Kasumi-1 (cell line): ENCODE measurements at places on chromosomes 4 and X.

- DNase-seq = no peak
These were observed 56.0 kb upstream of the RELL1 start for GRCh38 chr4:37742149-37742548.

DNA sequence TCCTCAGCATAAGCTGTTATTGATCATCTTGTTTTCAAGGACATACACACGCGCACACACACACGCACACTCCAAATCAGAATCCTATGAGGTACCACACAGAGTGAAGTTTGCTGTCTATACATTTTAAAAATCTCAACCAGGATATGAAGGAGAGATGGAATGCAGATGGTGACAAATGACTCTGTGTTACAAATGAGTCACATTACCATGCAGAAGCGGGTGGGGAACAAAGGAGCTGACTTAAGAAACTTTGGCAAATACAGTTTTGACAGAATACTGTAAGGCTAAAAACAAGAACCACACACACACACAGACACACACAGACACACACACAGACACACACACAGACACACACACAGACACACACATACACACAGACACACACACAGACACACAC, 81.7 kb downstream of the RELL1 start:
- DNase-seq = no peak

DNA sequence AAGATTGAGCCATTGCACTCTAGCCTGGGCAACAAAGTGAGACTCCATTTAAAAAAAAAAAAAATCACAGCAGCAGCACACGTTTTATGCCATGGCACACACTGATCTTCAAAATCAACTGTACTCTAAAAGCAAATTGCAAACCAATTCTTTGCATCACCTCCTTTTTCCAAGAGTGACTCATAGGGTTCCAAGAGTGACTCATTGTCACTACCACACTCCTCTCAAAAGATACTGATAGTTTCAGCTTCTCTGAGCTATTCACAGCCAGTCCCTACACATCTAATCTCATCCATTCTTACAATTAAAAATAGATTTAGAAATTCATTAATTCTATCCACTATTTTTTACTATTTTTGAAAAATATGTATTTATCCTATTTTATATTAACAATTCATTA, 1494.9 kb upstream of the AGA start:
- no peak for DNase-seq

- DNase-seq = no peak
These were observed 12.7 kb downstream of the DRP2 start for GRCh38 chrX:101232316-101232715.

DNA sequence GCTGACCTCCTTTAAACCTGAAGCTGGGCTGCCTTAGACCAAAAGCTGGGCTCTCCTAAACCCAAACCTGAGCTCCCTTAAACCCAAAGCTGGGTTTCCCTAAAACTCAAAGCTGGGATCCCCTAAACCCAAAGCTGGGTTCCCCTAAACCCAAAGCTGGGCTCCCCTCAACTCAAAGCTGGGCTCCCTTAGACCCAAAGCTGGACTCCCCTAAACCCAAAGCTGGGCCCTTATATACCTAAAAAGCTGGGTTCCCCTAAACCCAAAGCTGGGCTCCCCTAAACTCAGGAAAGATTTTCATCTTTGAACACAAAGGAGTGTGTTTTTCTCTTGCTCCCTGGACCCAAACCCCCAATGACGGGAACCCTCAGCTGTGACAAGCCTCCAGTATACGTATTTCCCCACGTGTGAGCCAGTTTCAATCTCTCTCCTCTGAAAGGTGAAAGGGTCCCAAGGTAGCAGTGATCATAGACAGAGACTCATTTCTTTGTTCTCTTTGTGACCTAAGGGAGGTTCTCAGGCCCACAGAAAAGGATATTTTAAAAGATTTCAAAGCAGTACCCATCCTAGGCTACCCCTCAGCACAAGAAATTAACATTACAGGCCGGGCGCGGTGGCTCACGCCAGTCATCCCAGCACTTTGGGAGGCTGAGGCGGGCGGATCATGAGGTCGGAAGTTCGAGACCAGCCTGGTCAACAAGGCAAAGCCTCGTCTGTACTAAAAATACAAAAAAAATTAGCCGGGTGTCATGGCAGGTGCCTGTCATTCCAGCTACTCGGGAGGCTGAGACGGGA, 31.3 kb upstream of the ASMTL start:
- no peak for DNase-seq

- DNase-seq = no peak
These were observed 60.9 kb downstream of the AASDH start for GRCh38 chr4:56326363-56326762.

DNA sequence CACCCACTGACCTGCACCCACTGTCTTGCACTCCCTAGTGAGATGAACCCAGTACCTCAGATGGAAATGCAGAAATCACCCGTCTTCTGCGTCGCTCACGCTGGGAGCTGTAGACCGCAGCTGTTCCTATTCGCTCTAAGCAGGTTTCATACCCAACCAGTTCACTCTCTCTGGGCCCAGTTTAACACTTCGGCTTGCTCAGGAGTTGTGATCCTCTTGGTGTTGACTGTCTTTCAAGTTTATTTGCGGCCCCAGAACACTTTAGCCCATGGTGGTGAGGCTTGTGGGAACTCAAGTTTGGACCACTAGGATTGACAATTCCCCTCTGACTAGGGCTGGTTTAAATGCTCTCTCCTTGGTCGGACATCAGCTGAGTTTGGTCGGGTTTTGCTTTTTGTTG, 147.0 kb downstream of the DACH2 start:
- no peak for DNase-seq

GRCh38 chrX:51878056-51878455, 15.4 kb upstream of the MAGED1 start:
- DNase-seq = no peak

GRCh38 chr4:77074381-77074831, 1.4 kb downstream of the CCNI start:
- no peak for DNase-seq

DNA sequence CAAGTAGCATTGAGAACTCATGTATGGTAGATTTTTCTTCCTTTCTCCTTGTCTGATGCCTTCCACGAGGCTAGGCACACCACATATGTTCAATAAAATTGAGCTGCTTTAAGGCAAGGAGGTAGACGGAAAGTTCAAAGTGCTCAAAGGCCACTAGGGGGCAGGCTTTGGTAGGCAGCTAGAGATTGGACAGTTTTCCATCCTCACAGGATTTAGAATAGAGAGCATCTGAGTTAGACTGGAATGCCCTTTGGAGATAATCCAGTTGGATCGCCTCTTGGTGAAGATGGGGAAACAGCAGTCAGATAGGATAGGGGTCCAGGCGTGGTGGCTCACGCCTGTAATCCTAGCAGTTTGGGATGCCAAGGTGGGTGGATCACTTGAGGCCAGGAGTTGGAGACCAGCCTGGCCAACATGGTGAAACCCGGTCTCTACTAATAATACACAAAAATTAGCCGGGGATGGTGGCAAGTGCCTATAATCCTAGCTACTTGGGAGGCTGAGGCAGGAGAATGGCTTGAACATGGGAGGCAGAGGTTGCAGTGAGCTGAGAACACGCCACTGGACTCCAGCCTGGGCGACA, 30.4 kb downstream of the ELF4 start:
- peak; percentile 74 for DNase-seq

GRCh38 chrX:149185087-149185486, 320.0 kb downstream of the IDS start:
- no peak for DNase-seq

GRCh38 chr4:8030121-8030781, 90.6 kb upstream of the AFAP1 start:
- no peak for DNase-seq

- no peak for DNase-seq
These were observed 55.6 kb downstream of the SPATA18 start for GRCh38 chr4:52106660-52107059.

DNA sequence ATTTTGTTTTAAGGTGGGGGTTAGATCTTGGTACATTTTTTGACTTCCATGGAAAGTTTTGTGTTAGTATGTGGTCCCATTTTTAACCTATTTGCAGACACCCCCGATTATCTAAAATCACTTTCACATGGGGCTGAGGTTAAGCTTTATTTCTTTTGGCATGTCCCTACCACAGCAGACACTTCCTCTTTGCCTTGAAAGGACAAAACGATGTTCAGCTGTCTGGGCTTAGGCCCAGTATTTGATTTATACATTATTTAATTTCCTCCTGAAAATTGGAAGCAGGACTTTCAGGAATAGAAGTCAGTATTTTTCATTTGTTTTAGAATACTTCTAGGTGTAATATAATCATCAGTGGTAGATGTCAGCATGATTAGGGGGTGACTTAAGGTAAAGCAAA, 112.4 kb upstream of the SPRY1 start:
- peak; percentile 41 for DNase-seq

- DNase-seq = no peak
These were observed at the start of gene RUFY3 for GRCh38 chr4:70721747-70722146. RUFY3 (plus strand) TSS chr4:70721964; CDS start chr4:70722574, 610 bp downstream.

DNA sequence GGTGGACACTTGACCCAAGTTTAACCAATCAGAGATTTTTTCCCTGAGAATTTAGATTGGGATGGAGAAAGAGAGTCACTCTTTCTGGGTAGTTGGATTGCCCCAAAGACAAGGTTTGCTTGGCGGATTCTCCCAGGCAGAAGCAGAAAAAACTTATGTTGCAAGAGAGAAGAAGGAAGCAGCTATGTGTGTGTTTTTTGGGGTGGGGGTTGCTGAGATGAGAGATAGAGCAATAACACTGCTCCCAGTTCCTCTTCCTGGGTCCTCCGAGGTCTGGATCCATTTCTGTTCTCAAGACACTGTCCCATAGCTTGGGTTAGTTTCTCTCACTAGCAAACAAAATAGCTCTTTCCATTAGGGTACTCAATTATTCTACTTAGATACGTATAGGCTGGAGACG, 222.1 kb downstream of the STIM2 start:
- peak; percentile 55 for DNase-seq

- peak; percentile 47 for DNase-seq
These were observed 73.6 kb upstream of the RBMX start for GRCh38 chrX:136953867-136954787.

DNA sequence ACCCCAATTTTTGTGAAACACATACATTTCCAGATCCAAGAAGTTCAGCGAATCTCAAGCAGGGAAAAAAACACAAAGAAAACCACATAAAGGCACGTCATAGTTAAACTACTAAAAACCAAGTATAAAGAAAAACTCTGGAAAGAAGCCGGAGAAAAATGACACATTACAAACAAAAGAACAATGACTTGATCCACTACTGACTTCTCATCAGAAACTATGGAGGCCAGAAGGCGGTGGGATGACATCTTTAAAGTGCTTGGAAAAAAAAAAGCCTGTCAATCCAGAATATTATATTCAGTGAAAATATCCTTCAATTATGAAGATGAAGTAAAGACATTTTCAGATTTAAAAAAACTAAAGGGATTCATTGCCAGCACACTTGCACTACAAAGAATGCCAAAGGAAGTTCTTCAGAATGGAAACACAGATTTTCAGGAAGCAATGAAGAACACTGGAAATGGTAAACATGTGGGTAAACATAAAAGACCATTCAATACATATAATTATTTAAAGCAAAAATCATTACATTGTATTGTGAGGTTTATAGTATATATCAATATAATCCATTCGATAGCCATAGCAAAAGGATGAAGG, 32.6 kb upstream of the PPP2R2C start:
- peak; percentile 8 for DNase-seq

GRCh38 chr4:13851085-13851940, 223.8 kb upstream of the BOD1L1 start:
- no peak for DNase-seq

DNA sequence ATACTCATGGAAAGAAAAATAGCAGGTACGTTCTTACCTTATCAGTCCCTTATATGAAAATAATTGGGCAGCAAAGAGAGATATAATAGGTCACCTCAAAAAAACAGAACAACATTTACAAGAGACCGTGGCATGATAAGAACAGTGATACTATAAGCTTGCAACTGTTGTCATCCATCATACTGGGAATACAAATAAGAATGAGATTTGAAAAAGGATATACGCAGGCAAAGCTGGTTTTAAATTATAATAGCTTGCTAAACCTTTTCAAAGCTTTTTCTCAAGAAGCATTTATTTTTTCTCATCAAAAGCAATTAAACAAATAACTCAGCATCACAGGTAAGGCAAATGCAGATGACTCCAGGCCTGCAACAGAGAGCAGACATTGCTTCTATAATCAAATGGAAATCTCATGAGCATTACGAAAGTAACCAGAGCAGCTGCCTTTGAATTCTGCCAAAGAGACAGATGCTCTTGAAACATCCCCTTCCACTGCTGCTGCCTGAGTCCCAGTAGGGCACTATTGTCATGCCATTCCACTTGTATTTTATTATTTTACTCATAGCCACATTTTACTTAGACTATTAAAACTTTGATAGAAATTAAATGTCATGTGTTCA, 620.6 kb upstream of the GNPDA2 start:
- no peak for DNase-seq

DNA sequence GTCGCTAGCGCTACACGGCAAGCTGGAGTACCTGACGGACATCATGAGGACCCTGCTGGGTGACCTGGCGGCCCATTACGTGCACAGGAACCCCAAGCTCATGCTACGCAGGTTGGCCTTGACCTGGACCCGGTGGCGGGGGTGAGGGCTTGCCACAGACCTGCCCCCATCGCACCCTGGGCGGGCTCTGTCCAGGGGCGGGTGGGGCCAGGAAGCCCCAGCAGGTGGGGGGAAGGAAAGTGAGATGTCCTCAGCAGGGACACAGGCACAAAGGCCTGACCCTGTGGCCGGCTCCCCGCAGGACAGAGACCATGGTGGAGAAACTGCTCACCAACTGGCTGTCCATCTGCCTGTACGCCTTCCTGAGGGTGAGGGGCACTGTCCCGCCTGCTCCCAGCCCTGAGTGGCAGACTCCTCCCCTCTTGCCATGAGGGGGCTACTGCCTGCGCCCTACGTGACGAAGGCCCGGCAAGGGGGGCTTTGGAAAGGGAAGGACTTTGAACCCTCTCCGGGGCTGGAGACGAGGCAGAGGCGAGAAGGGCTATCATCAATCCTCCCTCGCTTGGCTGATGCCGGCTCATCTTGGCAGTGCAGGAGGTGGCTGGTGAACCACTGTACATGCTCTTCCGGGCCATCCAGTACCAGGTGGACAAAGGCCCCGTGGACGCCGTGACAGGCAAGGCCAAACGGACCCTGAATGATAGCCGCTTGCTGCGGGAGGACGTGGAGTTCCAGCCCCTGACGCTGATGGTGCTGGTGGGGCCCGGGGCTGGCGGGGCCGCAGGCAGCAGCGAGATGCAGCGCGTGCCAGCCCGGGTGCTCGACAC, 5.3 kb upstream of the SRPK3 start:
- DNase-seq = no peak

DNA sequence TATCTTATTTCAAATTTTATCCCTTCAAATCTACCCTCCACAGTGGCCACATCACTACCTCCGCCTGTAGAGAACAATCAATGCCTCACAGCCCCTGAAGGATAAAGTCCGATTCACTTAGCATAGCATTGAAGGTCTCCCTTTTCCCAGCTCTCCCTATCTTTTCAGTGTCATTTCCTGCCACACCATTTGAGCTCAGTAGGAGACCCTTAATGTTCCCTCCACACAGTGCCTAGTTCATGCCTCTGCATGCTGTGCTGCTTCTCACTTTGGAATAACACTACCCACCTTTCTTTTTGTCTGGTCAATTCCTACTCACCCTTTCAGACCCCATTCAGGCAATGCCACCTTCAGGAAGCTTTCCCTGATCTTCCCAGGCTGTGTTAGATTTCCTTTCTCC, 23.6 kb upstream of the SCOC start:
- no peak for DNase-seq

GRCh38 chrX:43087830-43088229, 309.9 kb upstream of the PPP1R2C start:
- no peak for DNase-seq
